ENCODE measurements at places on chromosomes 12 and 14. TPM values are rescaled to one million over a fixed set of nuclear protein-coding genes. Genes with fewer than 3 reads are reported as not detected.

The CFAP54 gene
- 1.4 TPM for total RNA-seq

The TDRD9 gene
- 0.73 TPM for total RNA-seq

The DUSP6 gene
- 197 TPM for total RNA-seq

The CPM gene
- 19.8 TPM for total RNA-seq

The GALNT9 gene
- 0.39 TPM for total RNA-seq

The RAD9B gene
- total RNA-seq, result 0.59 TPM

The CAPRIN2 gene
- 38.3 TPM for total RNA-seq
